ENCODE measurements at places on chromosomes 5 and 9.

- no peak for DNase-seq
Measured at GRCh38 chr5:79318935-79319614, 83.1 kb downstream of the JMY start.

- DNase-seq: no peak
Measured at GRCh38 chr5:114010362-114010761, 351.5 kb upstream of the KCNN2 start.

GRCh38 chr5:138273834-138274188 is 610 bp downstream of the GFRA3 start:
- DNase-seq: no peak

DNA sequence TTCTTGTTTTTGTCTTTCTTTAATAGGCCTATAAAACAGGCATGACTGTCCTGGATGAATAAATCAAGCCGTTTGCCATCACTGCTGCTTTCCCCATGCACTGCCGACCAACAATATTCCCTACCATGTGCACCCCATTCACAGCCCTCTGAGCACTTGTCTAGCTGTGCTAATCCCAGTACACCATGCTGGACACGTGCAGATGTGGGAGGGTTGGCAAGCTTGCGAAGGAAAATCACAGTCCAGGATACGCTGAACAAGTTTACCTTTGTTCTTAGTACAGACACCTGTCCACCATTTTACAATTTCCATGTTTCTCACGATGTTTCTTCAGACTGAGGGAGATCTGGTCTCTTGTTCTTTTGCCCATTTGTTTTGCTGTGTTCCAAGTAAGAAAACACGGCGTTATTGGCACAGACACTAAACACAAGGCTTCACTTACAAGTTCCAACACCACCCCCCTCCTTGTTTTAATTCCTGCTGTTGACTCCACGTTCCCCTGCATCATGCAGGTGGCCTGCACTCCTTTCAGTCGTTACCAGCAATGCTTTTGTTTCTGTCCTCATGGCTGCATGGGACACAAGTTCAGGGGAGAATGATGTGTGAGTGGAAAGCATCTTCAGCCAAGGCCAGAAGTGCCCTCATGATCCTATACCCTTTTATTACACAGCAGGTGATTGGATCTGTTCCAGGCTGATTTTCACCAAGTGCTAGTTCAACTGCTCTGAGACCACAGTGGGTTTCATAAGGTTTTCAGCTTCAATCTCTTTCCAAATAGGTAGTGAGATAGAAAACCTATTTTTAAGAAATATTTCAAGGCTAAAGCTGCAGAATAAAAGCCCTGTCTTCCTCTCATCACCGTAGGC is 608.9 kb downstream of the IRX1 start:
- DNase-seq: no peak

GRCh38 chr5:30572279-30572678 is 621.2 kb upstream of the CDH6 start:
- DNase-seq: no peak

DNA sequence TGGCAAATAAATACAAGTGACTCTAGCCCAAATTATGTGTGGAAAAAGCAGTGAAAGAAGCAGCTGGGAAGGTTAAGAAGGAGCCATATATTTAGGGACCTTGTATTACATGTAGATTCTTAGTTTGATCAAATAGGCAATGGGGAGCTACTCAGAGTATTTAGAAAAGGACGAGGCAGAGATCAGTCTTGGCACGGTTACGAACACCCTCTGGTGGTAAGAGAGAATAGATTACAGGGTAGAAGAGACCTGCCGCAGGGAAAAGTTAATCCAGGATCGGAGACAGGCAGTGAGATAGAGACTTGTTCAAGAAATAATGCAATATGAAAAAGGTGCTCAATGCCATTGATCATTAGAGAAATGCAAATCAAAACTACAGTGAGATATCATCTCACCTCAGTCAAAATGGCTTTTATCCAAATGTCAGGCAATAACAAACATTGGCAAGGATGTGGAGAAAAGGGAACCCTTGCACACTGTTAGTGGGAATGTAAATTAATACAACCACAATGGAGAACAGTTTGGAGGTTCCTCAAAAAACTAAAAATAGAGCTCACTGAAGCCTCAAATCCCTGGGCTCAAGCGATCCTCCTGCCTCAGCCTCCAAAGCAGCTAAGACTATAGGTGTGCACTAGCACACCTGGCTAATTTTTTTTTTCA is 12.0 kb downstream of the INIP start:
- no peak for DNase-seq

- DNase-seq: no peak
Measured at GRCh38 chr5:74543162-74543995, 97.1 kb downstream of the ENC1 start.

- no peak for DNase-seq
Measured at GRCh38 chr5:159978358-159978757, 30.6 kb upstream of the TTC1 start.

DNA sequence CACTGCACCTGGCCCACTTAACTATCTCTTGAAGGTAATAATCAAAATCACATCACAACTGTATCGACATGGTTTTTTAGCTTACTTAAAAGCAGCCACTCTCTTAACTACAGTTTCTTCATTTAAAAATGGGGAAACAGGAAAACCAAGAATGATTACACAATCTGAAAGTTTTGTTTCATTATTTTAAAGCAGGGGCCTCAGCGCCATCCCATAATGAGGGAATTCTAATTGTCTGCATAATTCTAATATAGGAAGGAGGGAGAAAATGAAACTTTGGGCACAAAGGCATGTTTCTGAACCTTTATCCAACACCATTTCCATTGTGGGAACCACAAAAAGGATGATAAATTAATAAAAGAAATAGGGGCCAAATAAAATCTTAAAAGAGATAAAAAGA is 7.6 kb downstream of the HACD4 start:
- DNase-seq: no peak

DNA sequence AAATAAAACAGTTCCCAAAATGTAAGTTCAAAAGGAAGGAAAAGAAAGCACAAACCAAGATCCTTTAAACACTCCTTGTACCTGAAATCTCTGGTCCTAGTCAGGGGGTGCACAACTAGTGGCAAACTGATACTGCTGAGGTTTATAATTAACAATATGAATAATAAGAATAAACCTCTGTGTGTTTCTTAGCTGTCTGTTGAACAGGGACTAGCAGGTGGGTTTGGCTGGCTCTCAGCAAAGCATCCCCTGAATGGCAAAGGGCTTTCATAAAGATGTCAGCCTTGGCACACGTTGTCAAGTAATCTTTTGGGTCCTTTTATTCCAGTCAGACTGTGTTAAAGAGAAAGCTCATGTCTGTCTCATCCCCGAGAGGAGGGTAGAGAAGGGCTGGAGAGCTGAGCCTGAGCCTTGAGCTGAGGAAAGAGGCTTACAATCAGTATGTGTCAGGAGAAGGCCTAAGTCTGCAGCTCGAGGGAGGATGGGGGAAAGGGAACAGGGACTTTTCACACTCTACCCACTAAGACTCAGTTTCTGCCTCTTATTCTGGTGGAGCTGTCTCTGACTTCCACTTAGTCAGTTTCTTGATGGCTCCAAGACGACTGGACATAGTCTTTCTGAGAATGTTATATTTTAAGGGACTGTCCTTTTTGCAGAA is 123.0 kb downstream of the GALNT10 start:
- no peak for DNase-seq

DNA sequence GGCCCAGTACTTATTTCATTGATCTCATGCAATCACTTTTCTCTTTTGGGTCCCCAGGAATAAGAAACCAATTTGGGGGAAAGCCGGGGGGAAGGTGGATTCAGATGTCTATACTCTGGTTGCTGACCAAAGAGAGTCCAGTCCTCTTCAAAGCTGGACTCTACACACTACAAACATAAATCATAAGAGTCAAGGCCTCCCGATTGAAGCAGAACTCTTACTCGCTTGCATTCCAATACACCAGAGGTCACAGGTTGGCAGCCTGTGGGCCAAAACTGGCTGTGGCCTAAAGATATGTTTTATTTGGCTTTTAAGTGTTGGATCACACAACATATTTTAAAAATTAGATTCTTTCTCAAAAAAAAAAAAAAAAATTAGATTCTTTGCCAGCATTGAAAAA is 311.4 kb upstream of the MSX2 start:
- DNase-seq: no peak

DNA sequence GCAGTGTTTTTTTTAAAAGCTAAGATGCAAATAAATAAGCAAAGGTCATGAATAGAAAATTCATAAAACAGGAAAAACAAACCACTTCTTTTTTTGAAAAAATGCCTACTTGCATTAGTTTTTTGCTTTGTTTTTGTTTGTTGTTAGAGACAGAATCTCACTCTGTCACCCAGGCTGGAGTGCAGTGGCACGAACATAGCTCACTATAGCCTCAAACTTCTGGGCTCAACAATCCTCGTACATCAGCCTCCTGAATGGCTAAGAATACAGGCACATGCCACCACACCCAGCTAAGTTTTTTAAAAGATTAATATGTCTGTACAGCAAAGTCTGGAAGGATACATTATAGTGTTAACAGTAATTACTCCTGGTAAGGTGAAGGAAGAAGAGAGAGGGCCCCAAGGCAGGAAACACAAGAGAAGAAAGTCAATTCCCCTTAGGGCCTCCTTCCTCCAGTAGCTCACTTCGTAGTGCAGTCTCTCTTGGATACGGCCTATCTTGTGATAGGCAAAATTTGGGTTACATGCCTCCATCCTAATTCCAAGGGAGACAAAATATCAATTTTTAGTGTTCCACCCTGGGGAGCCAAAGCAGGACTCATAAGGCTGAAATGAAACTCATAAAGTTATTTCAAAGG is 15.3 kb downstream of the FAM169A start:
- no peak for DNase-seq

DNA sequence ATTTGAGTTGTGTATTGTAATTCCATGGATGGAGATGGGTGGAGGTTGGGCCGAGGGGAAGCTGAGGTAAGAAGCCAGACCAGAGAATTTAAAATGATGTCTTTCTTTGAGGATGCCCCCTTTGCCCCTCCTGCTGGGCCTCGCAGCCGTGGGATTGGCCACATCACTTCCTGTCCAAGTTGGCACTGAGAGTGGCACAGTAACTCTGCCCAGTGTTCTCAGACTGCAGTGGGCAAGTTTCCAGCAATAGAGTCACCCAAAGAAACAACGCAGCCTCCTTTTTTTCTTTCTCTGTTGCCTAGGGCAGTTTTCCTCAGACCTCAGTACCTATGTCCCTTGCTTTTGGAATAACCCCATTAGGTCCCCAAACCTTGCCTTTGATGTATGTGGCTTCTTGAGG is 306.6 kb upstream of the DMRT1 start:
- DNase-seq: no peak

GRCh38 chr9:135279385-135279784 is 191.9 kb downstream of the OLFM1 start:
- no peak for DNase-seq
